ENCODE measurements at places on chromosomes 2 and 18.

DNA sequence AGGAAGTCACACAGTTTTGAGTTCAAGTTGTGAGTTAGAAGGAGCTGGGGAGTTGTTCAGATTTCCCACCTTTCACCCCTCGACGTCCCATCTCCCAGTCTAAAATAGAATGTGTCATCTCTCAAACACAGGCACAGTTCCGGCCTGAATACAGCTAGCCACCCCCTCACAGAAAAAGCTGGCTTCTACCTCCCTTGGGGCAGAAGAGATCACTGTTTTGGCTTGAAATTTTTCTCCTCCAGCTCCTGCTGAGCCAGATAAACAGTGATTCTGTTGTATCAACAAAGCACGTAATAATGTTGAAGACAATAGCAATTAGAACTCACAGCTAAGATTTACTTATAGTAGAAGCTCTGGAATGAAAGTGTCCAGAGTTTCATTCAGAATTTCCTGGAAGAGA lies 74.7 kb downstream of the KIAA2012 start:
- no peak for DNase-seq

DNA sequence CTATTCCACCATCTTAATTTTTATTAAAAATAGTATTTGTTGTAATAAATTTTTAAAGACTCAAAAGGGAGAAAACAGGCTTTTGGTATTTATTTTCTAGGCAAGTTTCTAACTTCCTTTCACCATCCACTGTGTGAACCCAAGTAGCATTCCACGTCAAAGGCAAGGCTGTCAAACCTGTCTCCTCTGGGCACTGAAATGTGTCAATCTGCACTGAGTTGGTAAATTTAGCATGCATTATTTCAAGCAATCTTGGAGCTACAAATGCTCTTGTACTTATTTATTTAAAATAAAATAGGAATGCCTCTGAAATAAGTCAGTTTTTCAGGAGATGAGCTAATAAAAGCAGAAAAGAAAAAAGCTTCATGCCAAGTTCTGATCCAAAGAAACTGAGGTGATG lies 130.9 kb upstream of the CNTNAP5 start:
- DNase-seq = no peak

- DNase-seq = no peak
Measured at GRCh38 chr2:161943011-161943410, 131.0 kb downstream of the DPP4 start.

DNA sequence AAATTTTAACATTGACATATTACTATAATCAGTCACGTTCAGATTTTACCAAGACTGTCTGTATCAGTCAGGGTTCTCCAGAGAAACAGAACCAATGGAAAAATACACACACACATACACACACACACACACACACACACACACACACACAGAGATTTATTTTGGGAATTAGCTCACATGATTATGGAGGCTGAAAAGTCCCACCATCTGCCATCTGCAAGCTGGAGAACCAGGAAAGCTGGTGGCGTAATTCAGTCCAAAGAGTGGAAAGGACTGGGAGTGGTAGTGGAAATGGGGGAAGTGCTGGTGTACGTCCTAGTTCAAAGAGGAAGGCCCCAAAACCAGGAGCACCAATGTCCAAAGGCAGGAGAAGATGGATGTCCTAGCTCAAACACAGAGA lies 166.4 kb downstream of the AKAIN1 start:
- no peak for DNase-seq

- DNase-seq = no peak
Measured at GRCh38 chr2:203887677-203888076, 20.1 kb downstream of the CTLA4 start.

GRCh38 chr2:61411109-61411508 lies 59.8 kb downstream of the USP34 start:
- no peak for DNase-seq

DNA sequence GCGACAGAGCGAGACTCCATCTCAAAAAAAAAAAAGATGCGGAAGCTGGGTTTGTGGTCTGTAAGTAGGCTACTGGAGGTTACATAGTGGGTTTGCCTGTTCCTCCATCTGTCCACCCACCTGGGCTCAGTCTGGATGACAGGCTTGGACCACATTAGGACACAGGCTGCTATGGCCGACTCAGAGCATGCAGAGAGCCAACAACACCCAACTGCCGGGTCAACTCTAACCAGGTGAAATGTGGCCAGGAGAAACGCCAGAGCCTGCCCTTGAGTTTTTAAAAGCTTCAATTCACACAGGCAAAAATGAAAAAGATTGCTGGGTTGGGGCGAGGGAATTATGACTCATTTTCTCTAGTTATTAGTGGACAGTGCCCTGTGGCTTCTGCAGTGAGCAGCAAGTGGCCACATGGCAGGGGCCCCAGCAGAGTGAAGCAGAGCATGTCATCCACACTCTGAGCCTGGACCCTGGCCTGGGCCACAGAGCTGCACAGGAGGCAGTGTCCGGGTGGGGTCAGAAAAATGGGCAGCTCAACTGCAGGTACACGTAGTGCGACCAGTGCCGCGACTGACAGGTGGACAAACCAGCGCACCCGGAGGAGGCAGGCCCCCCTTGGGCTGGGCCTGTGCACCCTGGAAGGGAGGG lies 67.4 kb downstream of the BIN1 start:
- no peak for DNase-seq

GRCh38 chr18:58402951-58403702 lies 225.8 kb downstream of the ALPK2 start:
- DNase-seq = no peak
